ENCODE measurements at places on chromosomes 5 and 9.

DNA sequence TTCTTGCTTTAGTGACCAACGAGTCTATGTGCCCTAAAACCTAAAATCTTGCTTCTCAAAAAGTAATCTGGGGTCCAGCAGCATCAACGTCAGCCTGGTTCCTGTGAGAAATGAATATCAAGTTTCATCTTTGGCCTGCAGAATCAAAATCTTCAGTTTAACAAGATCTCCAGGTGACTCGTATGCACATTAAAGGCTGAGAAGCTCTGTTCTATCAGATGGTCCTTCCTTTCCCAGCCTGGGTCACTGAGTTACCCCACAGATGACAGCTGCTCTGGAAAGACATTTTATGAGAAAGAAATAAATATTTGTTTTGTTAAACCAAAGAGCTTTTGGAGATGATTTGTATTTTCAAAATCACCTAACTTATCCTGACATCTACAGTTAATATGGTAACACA, 75.8 kb downstream of the ADAMTSL1 start:
- DNase-seq = no peak

GRCh38 chr5:10257870-10258269, 7.8 kb downstream of the CCT5 start:
- DNase-seq = no peak

- no peak for DNase-seq
Measured at GRCh38 chr5:54388409-54388808, 67.1 kb upstream of the HSPB3 start.

DNA sequence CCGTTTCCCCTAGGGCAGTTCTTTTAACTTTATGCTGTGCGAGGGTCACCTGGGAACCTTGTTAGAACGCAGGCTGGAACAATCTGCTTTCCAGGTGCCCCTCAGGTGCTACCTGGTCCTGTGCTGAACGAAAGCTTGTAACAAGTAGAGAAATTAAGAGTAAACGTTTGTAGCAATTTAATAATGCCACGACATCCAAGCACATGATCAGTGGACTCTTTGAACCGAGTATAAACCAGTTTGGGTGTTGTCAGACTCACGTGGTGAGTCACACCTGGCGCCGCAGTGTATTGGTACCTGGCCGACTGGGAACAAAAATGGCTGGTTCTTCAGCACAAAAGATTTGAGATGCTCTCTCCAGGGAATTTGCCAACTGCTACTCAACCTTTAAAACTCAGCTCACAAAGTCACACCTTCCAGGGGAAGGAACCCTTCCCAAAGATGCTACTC, 926 bp upstream of the MYO10 start:
- DNase-seq = no peak

DNA sequence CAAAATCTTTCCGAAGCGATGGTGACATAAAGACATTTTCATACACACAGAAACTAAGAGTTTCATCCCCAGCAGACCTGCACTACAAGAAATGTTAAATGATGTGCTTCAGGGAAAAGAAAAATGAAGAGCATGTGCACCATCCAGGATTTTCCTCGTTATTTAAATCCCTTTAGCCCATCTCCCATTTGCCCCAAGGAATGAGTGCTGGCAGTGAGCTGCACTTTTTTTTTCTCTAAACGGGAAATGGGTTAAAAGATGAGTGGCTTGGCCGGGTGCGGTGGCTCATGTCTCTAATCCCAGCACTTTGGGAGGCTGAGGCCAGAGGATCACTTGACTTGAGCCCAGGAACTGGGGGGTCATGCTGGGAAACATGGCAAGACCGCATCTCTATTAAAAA, 6.8 kb upstream of the LRRC14B start:
- no peak for DNase-seq

DNA sequence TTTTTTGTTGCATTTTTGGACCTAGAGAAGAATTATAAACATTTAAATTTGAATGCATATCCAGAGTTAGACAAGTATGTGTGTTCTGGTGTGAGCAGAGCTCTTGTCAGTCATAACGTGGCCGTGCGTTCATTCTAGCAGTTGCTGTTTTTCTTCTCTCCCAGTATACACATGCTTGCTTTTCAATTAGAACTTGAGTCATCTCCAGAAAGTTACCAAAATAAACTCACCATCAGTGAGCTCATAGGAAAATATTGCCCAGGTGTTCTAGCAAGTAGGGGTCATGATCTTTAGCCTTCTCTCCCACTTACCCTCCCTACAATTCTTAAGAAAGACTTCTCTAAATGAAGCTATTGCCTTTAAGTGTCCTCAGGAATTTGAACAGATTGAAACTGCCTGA, 247.5 kb upstream of the TUT7 start:
- DNase-seq = no peak

DNA sequence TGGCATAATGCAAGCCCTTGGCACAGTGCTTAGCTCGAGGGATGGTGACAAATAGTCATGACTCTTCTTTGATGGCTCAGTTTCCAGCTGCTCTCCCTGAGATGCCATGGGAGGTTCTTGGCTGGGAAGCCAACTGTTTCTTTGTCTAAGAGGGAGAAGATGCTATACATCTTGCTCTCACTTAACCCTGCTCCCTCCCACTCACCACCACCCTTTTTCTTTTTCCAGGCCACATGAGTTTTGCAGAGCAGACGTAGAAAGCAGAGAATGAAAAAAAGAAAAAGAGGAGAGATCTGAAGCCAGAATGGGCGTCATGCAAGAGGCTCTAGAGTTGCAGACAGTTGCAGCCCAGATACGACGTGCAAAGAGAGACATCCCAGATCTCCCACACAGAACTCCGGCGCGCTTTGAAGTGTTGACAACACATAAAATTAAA, 160.5 kb downstream of the FGF18 start:
- no peak for DNase-seq

- no peak for DNase-seq
Measured at GRCh38 chr5:68460147-68460798, 244.7 kb downstream of the PIK3R1 start.

DNA sequence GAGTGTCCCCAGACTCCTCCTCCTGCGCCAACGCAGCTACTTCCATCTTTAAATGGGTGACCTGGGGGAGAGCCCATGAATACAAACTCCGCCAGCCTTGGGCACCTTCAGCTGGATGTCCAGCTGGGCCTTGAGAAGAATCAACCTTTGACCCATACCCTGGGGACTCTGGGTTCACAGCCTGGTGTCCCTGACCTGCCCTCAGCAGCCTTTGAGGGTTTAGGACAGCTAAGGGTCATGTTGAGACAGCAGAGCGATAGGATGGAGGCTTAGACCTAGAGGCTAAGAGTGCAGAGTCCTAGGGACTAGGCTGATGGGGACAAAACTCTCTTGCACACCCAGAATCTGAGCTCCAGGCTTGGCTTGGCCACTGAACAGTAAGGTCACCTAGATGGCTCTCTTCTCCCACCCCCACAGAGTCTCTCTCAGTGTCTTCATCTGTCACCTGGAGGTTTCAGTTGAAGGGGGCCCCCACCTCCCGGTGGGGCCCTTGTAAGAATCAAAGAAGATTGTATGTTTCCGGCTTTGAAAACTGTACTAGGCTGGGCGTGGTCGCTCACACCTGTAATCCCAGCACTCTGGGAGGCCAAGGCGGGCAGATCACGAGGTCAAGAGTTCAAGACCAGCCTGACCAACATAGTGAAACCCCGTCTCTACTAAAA, 6.7 kb upstream of the AQP3 start:
- no peak for DNase-seq

- no peak for DNase-seq
Measured at GRCh38 chr5:100792781-100793180, 110.3 kb downstream of the ST8SIA4 start.

GRCh38 chr5:125085797-125086505, 339.5 kb upstream of the ZNF608 start:
- DNase-seq = no peak

DNA sequence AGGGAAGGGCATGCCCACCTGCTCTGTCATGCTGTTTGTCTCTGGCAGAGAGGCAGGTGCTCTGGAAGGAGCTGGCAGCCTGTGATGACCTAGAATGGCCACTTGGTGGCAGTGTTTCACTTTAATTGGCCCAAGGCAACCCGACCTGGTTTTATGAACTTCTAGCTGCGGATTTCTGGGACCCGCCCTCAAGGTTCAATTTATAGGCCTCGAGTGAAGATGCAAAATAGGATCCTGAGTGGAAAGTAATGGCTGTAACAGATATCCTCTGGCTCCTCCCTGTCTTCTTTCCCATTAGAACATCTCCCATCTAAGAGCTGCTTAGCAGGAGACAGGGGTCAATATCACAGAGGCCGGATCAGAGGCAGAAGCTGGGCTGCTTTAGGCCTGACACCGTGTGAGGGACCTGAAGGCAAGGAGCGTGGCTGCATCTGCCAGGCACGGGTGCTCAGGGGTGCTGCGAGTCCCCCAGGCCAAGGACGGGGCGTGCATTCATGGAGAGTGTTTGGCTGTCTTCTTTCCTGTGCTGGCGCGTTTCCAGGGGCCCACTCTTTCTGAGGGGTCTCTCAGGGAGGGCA, 56.7 kb upstream of the SLC28A3 start:
- DNase-seq = peak; percentile 52

DNA sequence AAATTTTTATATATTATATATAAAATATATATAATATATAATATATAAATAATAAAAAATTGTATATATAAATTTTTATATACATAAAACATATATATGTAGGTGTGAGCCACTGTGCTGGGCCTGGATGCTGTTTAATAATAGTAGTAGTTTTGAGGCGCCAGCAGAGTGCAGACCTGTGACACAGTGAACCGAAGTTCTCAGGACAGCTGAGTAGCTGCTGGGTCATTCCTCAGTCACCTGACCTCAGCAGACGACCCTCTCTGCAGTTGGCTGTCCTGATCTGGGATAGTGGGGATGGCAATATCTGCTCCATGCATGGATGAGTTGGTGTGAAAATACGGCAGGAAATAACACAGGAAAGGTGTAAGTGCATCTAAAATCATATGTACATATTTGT, 3.3 kb upstream of the SNX18 start:
- DNase-seq = no peak

DNA sequence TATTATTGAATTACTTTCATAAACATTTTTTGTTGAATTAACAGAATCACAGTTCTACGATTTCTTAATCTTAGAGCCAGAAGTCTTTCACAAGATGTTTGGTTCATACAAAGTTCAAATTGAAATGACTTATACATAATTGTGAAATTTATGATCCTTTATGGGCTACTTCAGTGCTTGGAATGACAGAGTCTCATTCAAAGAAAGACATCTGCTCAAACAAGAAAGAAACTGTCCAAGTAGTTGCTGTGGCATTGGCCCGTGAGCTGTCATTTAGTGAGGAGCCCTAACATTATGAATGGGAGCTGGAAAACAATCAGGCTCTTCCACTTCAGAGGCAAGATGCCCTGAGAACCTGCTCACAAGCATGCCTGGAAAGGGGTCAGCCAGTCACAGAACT, 63.4 kb downstream of the AUH start:
- no peak for DNase-seq

DNA sequence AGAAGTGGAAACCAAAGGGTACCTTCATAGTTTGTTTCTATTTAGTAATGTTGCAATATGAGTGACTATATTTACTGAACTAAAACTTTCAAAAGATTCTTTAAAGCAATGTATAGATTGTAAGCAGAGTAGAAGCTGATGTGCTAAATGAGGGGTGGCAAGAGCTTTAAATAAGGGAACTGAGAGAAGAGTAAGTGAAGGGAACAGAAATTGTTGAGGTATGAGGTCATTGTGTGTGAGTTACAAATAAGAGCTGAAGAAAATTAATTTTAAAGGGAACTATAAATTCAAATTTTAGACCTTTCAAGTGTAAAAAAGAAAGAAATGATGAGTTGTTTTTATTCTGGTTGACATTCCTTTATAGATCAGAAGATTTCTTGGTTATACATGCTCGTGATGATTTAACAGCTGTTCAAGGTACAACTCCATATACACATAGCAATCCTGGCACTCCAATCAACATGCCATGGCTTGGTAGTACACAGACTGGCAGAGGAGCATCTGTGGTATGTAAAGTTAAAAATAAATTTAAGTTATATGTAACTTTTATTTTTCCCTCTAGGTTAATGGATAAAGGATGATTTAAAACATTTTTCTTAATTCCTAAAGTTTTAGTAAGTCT, 135.1 kb upstream of the TNFAIP8 start:
- DNase-seq = no peak

GRCh38 chr5:143182901-143183820, 220.3 kb downstream of the NR3C1 start:
- DNase-seq = peak; percentile 98

DNA sequence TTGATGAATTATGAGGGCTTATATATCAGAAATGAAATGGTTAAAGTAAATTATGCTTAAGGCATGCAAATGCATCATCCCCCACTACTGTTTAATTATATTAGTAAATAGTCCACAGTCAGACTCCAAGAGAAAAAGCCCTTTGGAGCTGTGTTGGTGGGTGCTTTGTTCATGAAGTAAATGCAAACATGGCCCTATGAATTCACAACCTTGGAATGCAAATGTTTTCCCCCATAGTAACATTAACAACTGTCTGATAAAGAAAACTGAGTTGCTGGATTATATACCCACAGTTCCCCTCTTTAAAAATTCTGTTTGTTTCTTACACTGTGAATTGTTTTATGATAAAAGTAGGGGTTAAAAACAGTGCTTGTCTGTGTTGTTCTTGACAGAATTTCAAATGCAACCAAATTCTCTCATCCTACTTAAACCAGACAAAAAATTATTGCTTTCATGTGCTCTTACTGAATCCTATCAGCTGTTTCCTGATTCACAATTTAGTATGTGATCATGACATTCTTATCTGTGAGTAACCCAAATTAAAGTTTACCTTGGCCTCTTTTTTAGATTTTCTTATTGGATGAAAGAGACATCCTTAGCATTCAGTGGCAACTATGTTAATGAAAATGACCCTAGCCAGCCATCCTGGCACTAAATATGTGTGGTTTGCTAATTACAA, 48.5 kb upstream of the SNCAIP start:
- peak; percentile 76 for DNase-seq

- no peak for DNase-seq
Measured at GRCh38 chr9:7300484-7300883, 499.1 kb downstream of the DMAC1 start.

- DNase-seq = no peak
Measured at GRCh38 chr9:90801241-90801972, at the start of gene SYK. TSS of gene SYK (plus strand) at chr9:90801819. CDS start at chr9:90843899, 42,080 bp downstream.

- no peak for DNase-seq
Measured at GRCh38 chr5:14821100-14821845, 50.3 kb downstream of the ANKH start.

DNA sequence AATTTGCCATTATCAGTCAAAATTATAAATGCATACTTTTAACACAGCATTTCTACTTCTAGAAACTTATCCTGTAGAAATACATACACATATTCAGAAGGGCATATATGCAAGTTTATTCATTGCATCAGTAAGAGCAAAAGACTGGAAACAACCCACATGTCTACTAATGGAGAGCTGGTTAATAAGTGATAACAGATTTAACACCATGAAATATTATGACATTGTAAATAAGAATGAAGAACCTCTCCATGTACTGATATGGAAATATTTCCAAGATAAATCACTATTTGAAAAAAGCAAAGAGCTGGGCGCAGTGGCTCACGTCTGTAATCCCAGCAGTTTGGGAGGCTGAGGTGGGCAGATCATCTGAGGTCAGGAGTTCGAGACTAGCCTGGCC, 54.5 kb downstream of the ELOVL7 start:
- no peak for DNase-seq
